ENCODE measurements at places on chromosomes 11 and 22.
A peak's percentile ranks its signal among the peaks of the same experiment; 100 is the strongest.

GRCh38 chr11:59365232-59366018 is 6.7 kb downstream of the OR5AN1 start:
- no peak for DNase-seq

GRCh38 chr22:50157709-50158375 is 12.7 kb upstream of the PANX2 start:
- no peak for DNase-seq

GRCh38 chr11:76209973-76210930 is 4.0 kb upstream of the WNT11 start:
- no peak for DNase-seq

- DNase-seq = no peak
These were observed 198.9 kb downstream of the ADAMTS15 start for GRCh38 chr11:130647371-130647770.

GRCh38 chr22:31953261-31953660 is 8.9 kb downstream of the YWHAH start:
- no peak for DNase-seq

DNA sequence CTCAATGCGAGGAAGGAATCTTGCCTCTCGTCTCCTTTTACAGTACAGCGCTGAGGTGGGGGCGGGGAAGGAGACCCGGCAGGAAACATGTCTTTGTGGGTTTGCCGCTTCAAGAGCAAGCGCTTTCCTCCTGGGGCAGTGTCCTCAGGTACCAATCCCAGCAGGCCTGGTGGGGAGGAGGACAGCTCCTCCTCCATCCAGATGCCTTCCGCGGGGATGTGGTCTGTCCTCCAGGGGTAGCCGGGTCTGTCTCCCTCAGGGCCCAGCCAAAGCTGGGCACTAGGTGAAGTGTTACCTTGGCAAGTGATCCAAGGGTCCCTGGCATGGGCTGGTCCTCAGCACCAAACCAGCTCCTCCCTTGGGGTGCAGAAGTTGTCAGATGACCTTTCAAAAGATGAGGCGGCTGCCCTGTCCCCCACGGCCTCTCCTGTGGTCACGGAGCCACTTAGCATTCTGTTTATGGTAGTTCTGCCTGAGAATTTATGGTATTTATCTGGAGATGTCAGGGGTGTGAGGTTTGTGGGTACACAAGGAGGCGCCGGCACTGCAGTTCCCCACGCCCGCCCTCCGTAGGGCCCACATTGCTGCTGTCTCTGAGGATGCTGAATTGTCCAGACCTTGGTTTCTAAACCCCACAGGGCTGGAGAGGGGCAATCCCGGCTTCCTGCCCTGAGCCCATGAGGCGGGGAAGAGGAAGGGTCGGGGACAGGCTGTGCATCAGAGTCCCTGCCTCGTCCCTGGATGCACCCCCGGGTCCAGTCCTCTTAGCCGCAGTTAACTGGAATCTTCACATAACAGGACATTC is 93.5 kb upstream of the ANO1 start:
- no peak for DNase-seq

GRCh38 chr11:112235750-112236390 is 9.6 kb downstream of the PTS start:
- no peak for DNase-seq

- no peak for DNase-seq
These were observed 99.2 kb downstream of the STIM1 start for GRCh38 chr11:3954448-3955298.

GRCh38 chr22:47780281-47780875 is 1017.9 kb downstream of the TBC1D22A start:
- DNase-seq = no peak

DNA sequence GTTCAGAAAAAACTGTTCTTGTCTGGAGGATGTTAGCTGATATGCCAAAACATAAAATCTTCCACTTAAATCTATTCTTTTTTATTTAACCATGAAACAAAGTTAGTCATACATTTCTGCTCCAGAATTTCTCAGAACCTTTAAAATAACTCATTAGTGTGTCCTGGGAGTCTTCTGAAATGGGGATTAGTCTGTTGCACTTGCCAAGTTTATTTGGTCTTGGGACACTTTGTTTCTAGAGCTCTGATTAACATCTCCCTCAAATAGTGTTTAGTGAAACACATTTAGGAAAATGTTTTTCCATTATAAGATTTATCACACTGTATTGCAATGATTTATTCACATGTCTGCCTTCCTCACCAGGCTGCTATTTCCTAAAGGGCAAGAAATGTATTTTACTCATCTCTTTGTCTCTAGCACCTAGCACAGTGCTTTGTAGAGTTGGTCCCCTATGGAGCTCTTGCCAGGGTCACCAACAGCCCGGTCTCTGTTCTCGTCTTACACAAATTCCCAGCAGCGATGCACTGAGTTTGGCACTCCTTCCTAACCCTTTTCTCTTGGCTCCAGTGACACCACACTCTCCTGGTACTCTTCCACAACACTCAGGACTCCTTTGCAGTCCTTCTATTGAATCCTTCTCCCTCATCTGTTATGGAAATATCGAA is 189.2 kb downstream of the CSNK2A3 start:
- DNase-seq = no peak

- DNase-seq = no peak
These were observed 1.8 kb downstream of the GALR3 start for GRCh38 chr22:37824674-37825641.

DNA sequence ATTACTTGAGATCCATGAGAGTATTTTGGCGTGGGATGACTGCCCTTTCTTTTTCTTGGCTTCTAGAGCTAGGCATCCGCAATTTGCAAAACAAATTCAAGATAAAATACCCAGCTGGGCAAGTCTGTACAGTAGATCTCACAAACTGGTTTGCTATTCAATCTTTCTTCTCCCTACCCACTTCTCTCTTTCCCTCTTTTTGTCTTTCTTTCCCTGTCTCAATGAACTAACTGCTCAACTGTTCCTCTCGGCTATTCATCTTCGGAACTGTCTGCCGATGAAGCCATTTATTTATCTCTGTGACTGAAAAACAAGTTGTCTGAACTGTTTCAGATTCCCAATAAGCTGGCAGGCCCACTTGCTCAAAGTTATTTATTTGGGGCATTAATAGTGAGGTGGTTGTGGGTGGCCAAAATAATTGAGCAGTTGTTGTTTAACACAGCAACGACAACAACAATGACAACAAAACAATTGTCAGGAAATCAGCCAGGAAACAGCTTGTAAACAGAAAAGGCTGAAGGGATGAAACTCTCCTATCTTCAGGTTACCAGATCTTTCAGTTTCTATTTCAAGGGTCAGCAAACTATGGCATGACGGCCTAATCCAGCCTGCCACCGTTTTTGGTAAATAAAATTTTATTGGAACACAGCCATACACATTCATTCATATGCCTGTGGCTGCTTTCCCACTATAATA is 76.0 kb upstream of the MTMR2 start:
- DNase-seq = no peak

- DNase-seq = no peak
These were observed 26.5 kb upstream of the KRTAP5-7 start for GRCh38 chr11:71500601-71501021.

DNA sequence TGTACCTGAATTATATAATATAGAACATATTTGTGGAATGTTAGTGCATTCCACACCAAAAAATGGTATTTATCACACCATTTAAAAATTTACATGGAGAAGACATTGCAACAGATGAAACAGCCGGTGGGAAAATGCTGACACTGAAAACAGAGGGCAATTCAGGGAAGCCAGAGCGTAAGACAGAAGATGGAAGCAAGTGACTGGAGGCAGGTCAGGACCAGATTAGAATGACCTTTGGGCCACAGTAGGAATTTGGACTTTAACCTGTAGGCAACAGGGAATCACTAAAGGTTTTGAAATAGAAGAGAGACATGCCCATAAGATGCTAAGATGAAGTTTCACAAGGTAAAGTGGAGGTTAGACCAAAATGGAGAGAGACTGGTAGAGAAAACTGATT is 60.5 kb downstream of the METTL15 start:
- DNase-seq = no peak

DNA sequence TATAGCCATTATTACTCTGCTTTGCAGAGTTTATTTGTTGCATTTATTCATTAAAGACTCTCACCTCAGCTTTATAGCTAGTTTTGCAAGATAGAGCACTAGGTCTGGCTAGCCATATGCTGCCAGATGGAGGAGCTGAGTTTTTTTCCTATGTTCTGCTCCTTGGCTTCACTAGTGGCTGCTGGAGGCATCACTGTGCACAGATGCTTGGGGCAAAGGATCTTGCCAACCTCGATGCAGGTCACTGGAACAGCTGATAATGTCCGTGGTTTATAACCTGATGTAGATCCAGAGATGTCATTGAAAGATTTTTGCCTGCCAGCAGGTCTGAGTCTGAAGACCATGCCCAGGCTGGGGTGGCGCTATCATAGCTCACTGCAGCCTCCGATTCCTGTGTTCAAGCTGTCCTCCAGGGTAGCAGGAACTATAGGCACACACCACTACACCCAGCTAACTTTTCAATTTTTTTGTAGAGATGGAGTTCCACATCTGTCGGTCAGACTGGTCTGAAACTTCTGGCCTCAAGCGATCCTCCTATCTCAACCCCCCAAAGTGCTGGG is 63.2 kb downstream of the PACS1 start:
- DNase-seq = no peak

- DNase-seq = peak; percentile 52
These were observed 4.7 kb upstream of the FAM111B start for GRCh38 chr11:59102259-59102765.

Data from stimulated activated CD8-positive, alpha-beta memory T cell treated with anti-CD3 and anti-CD28 coated beads, Interleukin-2, amount 100 ng/mL, for 48 hours (primary cell).